Bone marrow (tissue), 2 donors: ENCODE measurements at places on chromosomes 3 and 15.

- no peak for DNase-seq
Observed at GRCh38 chr15:35665896-35666536, 120.1 kb upstream of the DPH6 start.

DNA sequence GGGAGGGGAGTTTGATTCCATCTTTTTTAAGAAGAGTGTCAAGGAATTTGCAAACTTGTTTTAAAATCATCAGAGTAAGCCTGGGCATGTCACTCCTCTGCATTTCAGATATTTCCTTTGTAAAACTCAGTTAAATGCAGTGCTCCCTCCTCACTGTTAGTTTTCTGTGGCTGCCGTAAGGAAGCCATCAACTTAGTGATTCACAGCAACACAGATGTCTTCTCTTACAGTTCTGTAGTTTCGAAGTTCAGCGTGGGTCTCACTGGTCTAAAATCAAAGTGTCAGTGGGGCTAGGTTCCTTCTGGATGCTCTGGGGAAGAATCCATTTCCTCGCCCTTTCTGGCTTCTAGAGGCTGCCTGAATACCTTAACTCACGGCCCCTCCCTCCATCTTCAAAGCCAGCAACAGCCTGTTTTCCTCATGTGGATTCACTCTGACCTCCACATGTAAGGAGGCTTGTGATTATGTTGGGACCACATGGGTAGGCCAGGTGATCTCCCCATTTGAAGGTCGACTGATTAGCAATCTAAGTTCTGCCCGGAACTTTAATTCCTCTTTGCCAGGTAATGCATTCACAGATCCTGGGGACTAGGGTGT, 12.4 kb downstream of the ISG20 start:
- DNase-seq: no peak

DNA sequence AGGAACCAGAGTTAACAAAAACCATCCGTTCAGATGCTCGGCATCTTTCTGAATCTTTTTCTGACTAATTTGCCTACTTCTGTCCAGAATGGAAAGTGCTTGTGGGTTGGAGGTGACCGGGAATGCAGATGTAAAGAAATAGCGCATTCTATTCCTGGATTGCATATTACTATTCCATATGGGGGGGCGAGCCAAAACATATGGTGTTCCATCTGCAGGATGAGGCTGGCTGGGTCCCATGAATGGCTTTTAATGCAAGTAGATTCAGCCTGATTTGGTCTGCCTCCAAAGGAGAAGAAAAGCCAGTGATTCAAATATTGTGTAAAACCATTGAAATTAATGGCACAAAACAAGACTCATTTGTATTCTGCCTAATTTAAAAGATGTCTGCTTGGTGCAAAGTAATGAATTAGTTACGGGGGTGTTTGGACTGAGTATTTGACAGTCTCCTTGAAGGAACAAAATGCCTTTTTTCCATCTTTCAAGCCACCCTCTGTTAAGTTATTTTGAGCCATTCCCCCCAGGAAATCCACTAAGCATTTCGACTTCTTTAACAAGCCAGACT, 99.0 kb downstream of the ST8SIA2 start:
- DNase-seq: no peak

DNA sequence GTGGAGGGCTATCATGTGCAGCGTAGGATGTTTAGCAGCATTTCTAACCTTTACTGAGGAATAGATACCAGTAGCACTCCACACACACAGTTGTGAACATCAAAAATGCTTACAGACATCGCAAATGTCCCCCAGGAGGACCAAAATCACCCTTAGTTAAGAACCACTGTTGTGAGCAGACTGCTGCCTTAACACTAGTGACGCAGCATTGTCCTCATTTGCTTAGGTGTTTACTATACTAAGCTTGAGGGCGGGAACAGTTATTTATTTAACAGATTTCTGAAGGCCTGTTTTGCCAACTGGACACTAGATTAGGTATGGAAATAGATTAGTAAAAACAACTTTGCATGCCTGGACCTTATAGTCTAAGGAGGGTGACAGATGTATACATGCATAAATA, 2.3 kb downstream of the PPP2R3A start:
- DNase-seq: no peak

GRCh38 chr3:173841334-173841733, 443.8 kb downstream of the NLGN1 start:
- no peak for DNase-seq

GRCh38 chr3:195204360-195205163, 66.4 kb downstream of the XXYLT1 start:
- no peak for DNase-seq

DNA sequence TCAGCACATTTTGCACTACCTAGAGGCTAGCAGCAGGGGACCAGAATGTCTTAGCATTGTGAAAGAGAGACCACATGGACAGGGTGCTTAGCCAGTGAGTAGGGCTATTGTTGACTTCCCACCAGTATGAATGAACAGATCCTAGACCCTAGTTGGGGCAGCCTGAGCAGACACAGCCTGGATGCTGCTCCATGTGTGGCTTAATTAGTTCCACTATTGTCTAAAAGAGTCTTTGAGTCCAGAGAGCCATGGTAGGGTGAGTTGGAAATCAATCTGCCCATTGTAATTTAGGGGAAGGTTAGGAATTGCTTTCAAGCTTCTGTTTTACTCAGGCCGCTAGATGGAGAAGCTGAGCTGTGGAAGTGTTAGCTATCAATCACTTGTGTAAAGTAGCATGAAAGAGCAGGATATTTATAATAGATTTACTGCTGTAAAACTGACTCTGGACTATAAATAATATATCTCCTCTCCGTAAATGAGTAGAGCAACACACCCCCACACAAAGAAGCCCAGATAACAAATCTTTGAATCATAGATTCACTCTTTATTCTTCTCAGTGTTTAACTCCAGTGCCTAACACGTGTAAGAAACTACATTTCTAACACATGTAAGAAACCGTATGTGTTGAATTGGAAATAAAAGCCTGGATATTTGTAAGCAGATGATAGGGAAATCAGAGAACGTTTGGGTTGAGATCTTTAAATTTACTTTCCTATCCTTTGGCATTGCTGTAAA, 4.1 kb upstream of the GCSAM start:
- DNase-seq: no peak

- peak; percentile 46 for DNase-seq
Observed at GRCh38 chr3:109257269-109257668, 59.0 kb downstream of the DPPA2 start.

- DNase-seq: no peak
Observed at GRCh38 chr15:65183865-65184159, 1.3 kb downstream of the CLPX start.

- DNase-seq: no peak
Observed at GRCh38 chr3:117145677-117146076, 436.1 kb downstream of the TUSC7 start.

DNA sequence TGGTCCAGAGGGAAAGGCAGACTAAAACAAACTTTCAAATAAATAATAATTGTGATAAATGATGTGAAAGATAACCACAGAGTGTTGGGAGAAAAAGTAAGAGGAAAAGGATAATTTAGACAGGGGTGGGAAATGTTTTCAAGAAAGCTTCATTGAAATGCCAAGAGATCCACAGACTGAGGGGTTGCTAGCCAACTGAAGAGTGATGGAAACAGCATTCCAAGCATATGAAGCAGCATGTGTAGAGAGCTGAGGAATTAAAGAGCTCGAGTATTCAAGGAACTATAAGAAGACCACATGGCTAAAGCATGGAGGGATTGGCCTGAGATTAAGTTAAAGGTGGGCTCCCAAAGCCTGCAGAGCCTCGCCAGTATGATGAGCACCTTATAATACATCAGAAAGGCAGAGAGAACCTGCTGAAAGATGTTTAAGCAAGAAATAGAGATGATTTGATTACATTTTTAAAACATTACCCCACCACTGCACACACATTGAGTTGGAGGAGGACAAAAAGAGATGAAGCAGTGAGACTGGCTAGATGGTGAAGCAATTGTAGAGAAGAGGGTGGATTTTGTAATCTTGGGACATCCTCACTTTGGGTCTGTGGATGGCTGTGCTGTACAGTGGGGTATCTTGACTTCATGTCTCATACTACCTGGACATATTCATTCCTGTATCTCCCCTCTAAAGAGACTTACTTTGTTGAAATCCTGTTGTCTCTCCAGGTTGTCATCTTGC, 100.8 kb downstream of the STAC start:
- no peak for DNase-seq

DNA sequence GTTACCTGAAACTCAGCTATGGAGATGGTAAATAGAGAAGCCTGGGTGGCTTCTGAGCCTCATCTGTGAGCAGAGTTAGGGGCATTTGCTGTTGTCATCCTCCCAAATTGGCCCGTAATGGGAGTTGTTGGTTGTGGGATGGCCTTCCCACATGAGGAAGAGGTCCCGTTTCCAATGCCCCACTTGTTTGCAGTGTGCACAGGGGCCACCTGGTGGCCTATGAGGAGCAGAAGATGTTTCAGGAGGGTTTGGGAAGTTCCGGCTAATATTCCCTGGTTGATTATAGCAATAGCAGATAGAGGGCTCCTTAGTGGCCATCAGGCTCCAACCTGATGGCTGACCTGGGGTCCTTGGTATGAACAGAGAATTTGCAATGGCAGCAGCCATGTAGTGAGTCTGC, 1546.5 kb downstream of the OTOL1 start:
- no peak for DNase-seq

GRCh38 chr15:92683511-92683834, 27.9 kb upstream of the FAM174B start:
- DNase-seq: no peak

DNA sequence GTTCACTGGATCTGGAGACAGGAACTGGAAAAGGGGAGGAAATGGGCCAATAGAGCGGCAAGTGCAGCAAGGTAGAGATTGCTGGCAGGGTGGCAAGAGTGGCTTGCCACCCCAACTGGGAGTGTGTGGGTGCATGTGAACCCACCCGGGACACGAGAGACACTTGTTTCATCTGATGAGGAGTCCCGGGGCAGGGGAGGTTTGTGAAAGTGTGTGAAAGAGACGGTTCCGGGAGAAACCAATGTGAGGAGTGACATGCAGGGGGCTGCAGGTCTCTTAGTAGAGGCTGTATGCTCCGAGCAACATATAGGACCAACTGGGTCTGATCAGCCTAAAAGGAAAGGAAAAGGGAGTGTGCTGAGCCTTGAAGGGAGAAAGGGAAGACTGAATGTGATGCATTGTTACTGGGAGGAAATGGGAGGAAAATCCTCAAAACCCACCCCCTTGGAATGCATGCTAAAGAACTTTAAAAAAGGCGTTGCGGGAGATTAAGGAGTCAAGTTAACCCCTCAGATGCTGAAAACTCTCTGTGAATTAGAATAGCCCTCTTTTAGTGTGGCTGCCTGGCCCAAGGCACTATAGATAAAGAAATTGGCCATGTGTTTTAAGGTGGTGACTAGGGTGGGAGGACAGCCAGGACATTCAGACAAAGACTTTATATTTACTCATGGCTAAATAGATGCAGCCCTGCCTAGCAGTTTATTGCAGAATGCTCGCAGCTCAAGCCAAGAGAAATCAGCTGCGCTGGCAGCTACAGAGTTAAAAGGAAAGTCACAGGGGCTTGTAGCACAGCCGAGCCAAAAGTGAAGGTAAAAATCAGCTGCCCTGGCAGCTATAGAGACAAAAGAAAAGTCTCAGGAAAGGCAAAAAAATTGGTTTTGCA, 9.1 kb upstream of the SLC9C1 start:
- DNase-seq: no peak

GRCh38 chr3:37161351-37161750, 13.0 kb downstream of the LRRFIP2 start:
- no peak for DNase-seq

- peak; percentile 48 for DNase-seq
Observed at GRCh38 chr3:125055913-125056745, at the start of gene HEG1. TSS of gene HEG1 (minus strand) at chr3:125055997. CDS start at chr3:125055890, 107 bp downstream.

- DNase-seq: no peak
Observed at GRCh38 chr15:87955284-87955909, 301.1 kb downstream of the NTRK3 start.

DNA sequence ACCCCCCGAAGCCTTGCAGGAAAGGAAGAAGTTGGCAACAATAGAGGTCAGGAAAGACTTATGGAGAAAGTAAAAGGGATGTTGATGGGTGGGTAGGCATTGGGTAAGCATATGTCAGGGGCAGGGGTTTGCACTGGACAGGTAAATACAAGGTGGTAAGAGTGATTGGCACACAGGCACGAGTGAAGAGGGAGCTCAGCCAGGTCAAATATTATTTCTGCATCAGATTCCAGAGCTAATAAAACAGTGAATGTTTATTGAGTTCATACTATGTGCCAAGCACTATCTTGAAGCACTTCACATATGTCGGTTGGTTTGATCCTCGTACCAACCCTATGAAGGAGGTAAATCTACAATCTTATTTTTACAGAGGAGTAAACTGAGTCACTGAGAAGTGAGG, 6.6 kb downstream of the CLSTN2 start:
- DNase-seq: no peak

DNA sequence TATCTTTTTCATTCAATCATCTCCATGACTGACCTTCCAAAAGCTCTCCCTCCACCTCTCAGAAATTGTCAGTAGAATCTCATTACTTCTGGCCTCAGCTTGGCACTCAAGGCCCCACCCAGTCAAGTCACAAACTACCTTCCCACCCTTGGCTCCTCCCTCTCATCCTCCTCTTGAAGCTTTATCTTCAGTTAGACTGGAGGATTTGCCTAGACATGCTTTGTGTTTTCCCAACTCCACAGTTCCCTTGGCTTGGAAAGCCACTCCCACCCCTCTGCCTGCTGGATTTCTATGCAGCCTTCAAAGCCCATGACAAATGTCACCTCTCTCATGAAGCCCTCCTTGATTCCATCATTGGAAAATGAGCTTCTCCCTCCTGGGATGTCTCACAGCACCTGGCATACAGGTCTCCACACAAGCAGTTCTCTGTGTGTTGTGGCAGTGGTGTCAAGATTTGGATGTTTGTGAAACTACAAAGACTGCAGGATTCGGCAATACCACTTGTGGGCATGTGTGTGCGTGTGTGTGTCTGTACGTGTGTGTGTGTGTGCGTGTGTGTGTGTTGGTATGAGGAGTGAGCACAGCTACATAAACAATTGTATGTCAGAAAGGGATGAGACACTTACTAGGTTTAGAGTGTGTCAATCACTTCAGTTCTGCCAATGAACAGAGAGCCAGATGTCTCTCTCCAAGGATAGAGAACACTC, 45.3 kb upstream of the VPS8 start:
- DNase-seq: no peak

- DNase-seq: no peak
Observed at GRCh38 chr3:112531358-112531781, 30.4 kb downstream of the ATG3 start.

DNA sequence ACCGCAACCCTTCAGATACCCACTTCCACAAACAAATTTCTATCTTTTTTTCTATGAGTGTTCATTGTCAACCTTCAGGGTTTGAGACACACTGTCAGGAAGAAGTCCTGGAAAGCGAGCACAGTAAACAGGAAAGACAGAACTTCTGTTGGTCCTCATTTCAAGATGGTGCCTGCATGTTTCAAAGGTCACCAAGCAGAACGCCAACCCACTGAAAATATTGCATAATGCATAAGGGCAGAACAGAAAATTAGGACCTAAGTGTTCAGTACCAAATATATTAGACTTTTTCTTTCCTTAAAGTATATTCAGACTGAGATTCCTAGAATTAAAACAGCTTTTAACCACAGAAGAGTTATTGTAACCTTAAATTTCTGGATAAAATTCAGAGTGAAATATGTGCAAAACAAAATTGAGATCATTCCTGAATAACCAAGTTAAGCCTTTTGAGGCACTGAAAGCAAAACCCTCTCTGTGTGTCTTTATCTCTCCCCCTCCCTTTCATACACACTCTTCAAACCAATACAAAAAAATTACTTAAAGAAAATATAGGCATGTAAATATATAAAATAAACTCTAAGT, 387.8 kb upstream of the THBS1 start:
- no peak for DNase-seq

GRCh38 chr3:179375091-179375999, 27.8 kb downstream of the MFN1 start:
- DNase-seq: no peak
